Stimulated activated CD4-positive, alpha-beta T cell treated with anti-CD3 and anti-CD28 coated beads, TNF-alpha, amount 100 ng/mL, for 48 hours (primary cell): ENCODE measurements at places on chromosomes 4 and X.

GRCh38 chrX:137423241-137423640 is 142.7 kb upstream of the ZIC3 start:
- DNase-seq, result no peak

GRCh38 chr4:110268352-110268751 is 69.9 kb upstream of the ELOVL6 start:
- no peak for DNase-seq

- no peak for DNase-seq
Measured at GRCh38 chrX:28848707-28849106, 261.5 kb downstream of the IL1RAPL1 start.

DNA sequence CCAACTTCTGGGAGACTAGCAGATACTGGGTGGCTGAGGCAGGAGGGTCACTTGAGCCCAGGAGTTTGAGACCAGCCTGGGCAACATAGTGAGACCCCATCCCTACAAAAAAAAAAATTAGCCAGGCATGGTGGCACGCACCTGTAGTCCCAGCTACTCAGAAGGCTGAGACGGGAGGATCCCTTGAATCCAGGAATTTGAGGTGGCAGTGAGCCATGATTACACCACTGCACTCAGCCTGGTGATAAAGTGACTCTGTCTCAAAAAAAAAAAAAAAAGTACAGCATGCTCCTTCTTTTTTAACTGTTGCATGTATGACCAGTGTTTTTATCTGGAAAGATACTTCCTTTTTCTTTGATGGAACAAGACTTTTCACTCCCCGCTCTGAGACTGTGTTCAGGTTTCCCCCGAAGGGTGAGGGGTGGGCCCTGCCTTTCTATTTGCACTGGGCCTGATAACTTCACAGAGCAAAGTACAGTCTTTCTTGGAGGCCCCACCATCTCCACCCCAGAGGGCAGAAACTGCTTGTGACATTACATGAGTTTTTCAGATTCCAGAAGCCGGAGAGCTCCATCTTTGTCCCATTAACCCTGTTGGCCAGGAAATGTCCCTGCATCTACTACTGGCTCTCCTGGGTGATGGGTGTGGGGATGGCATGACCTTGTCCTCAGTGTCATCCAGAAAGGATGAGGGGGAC is 35.2 kb downstream of the NYX start:
- no peak for DNase-seq

- no peak for DNase-seq
Measured at GRCh38 chr4:130568746-130569145, 1472.8 kb downstream of the C4orf33 start.

GRCh38 chrX:7515681-7516413 is 327.1 kb upstream of the VCX start:
- no peak for DNase-seq

- no peak for DNase-seq
Measured at GRCh38 chr4:158411269-158411668, 110.4 kb upstream of the RXFP1 start.

GRCh38 chrX:54479136-54480111 is 16.6 kb downstream of the FGD1 start:
- no peak for DNase-seq

DNA sequence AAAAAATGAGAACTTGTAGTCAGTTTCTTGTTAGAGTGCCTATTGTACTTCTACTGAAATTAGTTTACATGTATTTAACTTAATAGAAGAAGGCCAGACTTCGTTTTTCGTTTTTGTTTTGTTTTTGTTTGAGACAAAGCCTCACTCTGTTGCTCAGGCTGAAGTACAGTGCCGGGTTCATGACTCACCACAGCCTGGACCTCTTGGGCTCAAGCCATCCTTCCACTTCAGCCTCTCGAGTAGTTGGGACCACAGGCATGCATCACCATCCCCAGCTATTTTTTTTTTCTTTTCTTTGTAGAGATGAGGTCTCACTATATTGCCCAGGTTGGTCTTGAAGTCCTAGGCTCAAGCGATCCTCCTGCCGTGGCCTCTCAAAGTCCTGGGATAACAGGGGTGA is 793.9 kb downstream of the ADGRL3 start:
- DNase-seq, result no peak

GRCh38 chr4:124640022-124640730 is 72.4 kb downstream of the ANKRD50 start:
- DNase-seq, result no peak

DNA sequence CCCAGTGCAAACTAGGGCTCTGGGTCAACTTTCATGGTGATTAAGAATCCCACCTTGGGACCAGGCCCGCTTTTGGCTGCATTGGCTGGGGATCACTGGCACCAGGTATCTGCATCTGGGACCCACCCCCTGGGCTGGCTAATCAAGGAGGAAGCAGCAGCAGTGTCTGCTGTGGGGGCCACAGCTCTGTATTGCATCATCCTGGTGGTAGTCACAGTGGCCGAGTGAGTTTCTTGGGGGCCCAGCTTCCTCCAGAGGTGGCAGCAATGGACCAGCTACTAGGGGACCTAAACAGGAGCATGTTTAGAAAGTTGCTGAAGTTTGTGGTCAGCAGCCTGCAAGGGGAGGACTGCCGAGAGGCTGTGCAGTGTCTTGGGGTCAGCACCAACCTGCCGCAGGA is 15.7 kb downstream of the LNX1 start:
- no peak for DNase-seq
